ENCODE measurements at places on chromosomes 2 and 18.

DNA sequence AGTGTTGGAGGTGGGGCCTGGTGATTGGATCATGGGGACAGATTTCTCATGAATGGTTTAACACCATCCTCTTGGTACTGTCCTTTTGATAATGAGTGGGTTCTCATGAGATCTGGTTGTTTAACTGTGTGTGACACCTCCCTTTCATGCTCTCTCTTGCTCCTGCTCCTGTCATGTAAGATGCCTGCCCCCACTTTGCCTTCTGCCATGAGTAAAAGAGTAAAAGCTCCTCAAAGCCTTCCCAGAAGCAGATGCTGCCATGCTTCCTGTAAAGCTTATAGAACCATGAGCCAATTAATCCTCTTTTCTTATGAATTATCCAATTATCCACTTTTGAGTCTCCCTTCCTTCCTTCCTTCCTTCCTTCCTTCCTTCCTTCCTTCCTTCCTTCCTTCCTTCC lies 317.7 kb downstream of the RDH14 start:
- DNase-seq = no peak

- no peak for DNase-seq
Observed at GRCh38 chr2:66431274-66431642, 3.7 kb upstream of the MEIS1 start.

- DNase-seq = peak; percentile 22
Observed at GRCh38 chr18:59265246-59265973, 7.8 kb downstream of the RAX start.

DNA sequence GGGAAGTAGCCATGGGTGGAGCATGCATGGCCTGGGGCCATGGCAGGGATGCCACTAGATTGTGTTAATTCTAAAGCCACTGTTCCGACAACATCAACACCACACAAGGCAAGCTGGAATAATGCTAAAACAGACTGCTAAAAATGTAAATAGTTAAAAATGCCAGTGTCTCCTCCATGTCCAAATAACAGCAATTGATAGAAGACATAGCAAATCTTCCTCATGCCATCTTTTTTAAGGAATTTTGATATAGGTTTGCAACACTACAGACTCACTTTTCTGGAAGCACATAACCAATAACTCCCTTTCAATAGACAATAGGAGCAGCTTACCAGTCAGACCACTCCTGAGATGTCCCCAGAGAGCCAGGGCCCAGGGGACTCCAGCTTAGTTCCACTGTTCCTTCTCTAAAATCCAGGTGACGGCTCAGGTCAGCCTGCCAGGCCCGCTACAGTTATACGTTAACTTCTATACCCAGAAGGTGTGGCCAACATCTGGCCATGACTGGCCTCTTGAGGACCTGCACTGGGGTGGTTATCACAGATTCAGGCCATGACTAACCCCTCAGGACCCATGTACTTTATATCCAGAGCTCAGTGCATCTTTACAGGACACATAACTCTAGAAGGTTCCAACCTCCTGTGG lies 20.3 kb downstream of the TUBB6 start:
- DNase-seq = no peak

DNA sequence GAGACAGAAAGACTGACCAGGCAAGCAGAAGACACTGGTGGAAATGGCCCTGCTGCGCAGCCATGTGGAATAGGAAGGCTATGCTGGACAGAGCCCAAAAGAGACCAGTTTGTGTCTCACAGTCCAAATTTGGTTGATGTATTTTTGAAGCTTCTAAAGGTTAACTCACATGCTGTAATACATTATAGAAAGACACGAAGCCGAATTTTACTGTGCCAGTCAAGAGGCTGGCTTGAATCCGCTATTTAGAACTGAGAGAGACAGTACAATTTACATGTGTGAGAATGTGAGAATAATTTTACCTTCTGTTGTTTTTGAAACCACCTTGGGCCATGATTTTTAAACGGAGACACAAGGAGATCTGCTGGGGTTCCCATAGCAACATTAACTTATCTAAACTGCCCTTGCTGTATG lies 113.6 kb downstream of the METTL8 start:
- no peak for DNase-seq
